Activated T-helper 1 cell treated with anti-CD3 and anti-CD28 coated beads, Interleukin-12 subunit alpha, Interleukin-12 subunit beta, Interleukin-2, Interleukin-4 antibody, amounts not matched to agents 30 ng/mL and 10 ng/mL and 1 ng/mL, durations not matched to agents 14 hours and 24 hours and 36 hours (primary cell): ENCODE measurements at places on chromosomes 16 and 17.

- peak; percentile 31 for DNase-seq
Measured at GRCh38 chr17:8056232-8056975, 17.5 kb downstream of the ALOX15B start.

DNA sequence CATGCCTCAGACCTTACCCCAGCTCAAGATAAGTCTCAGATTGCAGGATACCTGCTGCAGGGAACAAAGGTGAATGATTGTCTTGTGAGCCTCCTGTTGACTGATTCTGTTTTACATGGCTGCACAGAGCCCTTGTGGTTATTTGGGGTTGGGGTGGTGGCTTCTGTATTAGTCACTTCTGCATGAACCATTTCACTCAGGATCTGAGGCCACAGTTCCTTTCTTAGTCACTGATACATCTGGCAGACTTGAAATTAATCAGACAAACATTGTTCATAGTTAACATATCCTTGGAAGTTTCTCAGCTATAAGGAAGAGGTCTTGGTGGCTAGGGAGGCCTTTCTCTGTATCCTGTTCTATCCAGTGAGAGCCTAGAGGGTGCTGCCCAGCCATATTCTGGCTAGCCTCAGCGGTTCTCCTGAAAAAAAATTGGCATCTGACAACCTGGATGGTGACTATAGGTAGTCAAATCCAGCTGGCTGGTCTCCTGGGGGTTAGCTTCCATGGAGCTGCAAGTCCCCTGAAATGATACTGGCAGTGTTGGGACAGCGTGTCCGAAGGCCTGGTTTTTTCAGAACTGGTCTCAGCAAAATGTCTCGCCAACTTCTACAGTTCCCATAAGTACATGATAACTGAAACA lies 8.4 kb upstream of the PLK1 start:
- peak; percentile 62 for DNase-seq

DNA sequence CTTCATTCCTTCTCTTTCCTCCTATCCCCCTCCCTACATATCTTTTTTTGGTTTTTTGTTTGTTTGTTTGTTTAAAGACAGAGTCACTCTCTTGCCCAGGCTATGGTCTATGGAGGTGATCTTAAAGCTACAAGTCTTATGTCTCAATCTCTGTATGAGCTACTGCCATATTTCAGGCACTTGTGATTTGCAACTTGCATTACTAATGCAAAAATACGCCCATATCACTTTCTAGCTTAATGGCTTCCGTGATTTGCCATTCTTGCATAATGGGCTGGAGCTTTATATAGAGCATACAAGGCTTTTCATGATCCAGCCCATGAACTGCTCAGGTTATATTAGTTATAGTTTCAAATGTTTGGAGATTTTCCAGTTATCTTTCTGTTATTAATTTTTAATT lies 7.5 kb downstream of the CFAP97D1 start:
- no peak for DNase-seq

DNA sequence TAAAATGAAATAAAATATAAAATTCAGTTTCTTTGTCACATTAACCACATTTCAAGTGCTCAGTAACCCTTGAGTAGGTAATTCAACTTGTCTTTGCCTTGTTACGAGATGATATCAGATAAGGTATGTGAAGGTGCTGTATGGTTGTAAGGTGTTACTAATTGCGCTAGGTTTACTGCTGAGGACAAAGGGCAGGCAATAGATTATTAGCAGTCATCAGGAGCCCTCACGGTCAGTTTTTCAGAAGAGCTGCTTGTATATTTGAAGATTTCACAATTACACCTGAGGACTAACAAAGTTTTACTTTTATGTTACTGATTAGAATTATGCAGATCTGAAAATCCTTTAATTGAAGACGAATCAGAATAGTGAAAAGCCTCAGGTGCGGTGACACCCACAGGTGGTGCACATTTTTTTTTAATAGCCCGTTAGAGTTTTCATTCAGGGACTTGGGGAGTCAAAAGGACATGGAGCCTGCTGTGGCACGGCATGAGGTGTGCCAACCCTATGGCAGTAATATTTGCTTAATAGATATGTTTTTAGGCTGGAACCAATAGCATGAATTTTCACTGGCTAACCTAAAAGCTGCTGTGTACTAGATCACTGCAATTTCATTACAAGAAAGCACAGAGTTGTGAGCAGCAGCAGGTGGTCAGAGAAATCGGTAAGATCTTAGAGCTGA lies 16.4 kb downstream of the NDEL1 start:
- DNase-seq: no peak

GRCh38 chr16:73015612-73016487 lies 32.1 kb downstream of the ZFHX3 start:
- no peak for DNase-seq

DNA sequence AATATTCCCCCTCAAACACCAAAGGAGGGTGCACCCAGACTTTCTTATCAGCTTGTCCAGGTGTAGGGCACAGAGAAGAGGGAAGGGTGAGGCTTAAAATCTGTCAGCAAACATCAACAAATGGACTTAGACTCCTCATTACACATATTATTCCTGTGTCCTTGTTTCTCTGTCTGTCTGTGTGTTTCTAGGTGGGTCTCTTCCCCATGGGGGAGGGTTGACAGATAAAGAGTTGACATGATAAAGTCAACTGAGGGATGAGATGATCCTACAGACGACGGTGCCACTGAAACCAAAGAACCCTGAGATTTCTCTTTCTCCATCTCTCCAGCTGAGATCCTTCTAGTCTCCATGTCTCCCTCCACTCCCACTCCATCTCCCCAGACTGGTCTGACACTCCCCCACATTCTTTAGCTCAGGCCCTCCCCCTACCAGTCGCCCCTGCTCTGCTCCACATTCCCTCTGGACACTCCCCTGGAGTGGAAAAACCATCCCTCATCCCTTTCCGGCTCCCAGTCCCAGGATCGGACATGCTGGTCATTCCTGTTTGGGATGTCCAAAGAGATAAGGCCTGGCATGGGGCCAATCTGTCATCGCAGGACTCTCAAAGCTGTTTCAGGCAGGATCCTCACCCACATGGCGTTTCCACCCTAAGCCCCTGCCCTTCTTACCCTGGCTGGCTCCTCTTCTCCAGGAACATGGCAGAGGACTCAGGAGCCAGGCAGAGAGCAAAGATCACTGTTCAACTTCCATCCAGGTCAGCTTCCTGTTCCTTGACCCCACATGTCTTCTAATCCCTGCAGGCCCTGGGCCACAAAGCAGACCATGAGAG lies 2.9 kb upstream of the ITGA3 start:
- DNase-seq: no peak

DNA sequence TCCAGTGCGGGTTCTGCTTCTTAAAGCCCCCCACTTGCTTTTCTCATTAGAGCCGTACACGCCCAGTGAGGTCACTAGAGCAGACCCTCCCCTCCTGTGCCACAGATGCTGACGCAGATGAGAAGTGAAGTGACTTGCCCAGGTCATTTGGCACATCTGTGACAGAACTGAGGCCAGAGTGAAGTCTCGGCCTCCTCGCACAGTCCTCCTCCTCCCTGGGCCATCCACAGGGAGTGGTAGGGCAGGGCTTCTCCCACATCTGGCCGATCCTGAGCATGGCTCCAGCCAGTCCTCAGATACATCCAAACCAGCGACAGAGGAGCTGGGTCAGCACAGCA lies 15.3 kb upstream of the TBX2 start:
- no peak for DNase-seq

DNA sequence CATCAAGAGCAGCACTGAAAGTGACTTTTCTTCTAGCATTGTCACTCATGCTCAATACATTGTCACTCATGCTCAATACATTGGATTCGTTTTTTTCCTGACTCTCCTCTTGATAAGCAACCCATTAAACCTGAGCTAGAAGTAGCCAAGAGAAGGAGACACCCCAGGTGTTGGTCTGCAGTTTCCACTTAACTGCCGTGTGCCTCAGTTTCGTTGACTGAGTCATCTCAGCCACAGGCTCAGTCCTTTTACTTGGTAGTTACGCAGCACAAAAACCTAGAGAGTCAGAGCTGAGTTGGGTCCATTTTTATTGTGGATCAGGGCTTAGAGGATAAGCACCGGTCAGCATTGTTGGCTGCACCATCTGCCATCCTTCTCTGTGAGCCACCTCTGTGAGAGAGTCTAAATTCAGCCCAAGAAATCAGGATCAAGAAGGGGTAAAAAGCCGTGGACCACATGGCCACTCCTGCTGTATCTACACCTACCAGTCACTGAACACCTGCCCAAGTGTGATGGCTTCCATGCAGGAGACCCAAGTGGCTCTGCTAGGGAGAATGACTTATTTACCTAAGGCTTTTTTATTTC lies 11.3 kb downstream of the GINS2 start:
- DNase-seq: no peak
